ENCODE measurements at places on chromosomes 6 and 20. TPM values are rescaled to one million over a fixed set of nuclear protein-coding genes. Genes with fewer than 3 reads are reported as not detected.

Gene PRICKLE4
- total RNA-seq = 0.41 TPM

Gene PNPLA1
- total RNA-seq = not detected

Gene UST
- total RNA-seq = 39.5 TPM

Gene ZNF335
- 12.6 TPM for total RNA-seq

Gene LY6G6C
- total RNA-seq = not detected

Gene ZKSCAN8
- total RNA-seq = 15.9 TPM

Gene MRAP2
- total RNA-seq = 7.7 TPM

Gene GFOD1
- total RNA-seq = 32.2 TPM
